ENCODE measurements at places on chromosomes 2 and 18. TPM values are rescaled to one million over a fixed set of nuclear protein-coding genes. Genes with fewer than 3 reads are reported as not detected.

BCL11A gene
- total RNA-seq: 313 TPM

MCM6 gene
- total RNA-seq: 24.7 TPM

OXER1 gene
- total RNA-seq: 0.31 TPM

MPP4 gene
- 0.63 TPM for total RNA-seq

TBR1 gene
- 132 TPM for total RNA-seq

TNS1 gene
- 10.3 TPM for total RNA-seq

SLC5A7 gene
- 1.3 TPM for total RNA-seq

POLR1A gene
- 30.0 TPM for total RNA-seq

WDFY1 gene
- 53.2 TPM for total RNA-seq

LAMA1 gene
- total RNA-seq: 26.0 TPM

MYO1B gene
- total RNA-seq: 75.4 TPM

ADAM23 gene
- total RNA-seq: 37.2 TPM

ANKRD62 gene
- total RNA-seq: 0.63 TPM

TP53I3 gene
- total RNA-seq: 17.2 TPM
